T-helper 2 cell treated with Interferon-gamma antibody and Interleukin-4, amounts not matched to agents 5 μg/mL and 100 μg/mL, for 36 hours (primary cell): ENCODE measurements at places on chromosomes 5 and 9.

DNA sequence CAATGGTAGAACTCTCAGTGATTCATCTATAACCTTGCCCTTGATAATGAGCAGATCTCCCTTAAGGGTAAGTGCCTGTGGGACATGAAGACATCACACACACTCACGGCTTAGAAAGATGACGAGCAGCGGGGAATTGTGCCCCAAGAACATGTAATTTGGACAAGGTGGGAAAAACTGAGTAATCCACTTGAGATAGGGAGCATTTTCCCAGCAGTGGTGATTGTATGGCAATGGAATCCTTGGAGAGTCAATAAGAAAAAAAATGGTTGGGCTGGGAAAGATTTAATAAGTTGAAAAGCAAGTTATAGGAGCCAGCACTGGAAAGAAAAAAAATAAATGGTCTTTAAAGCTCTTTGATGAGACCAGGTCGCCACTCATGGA, 193.1 kb downstream of the GLIS3 start:
- H3K4me1 ChIP-seq, result no peaks in the 10 kb centered on the region
- no peak overlapping the region for H3K4me3 ChIP-seq
- DNase-seq, result no peak
- no peak overlapping the region for H3K27ac ChIP-seq
- H3K27me3 ChIP-seq, result no peaks in the 10 kb centered on the region

- H3K4me1 ChIP-seq, result no peaks in the 10 kb centered on the region
- H3K27me3 ChIP-seq, result no peaks in the 10 kb centered on the region
- H3K4me3 ChIP-seq, result no peak overlapping the region
Observed at GRCh38 chr5:23319901-23320300, 187.5 kb upstream of the PRDM9 start.

DNA sequence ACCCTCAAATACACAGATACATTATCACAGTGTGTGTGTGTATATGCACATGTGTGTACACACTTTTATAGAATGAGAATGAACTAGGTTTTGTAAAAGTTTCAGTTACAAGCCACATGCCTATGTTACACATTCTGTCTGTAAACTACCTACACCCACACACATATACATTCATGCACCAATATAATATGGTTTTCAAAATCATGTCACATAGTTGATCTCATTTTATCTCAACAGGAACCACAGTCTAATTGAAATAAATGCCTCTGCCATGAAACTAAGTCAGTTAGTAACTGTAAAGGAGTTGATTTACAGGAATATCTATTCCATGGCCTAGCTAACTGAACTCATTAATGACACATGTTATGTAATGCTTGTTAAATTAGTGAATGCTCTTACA, 646.6 kb downstream of the PDE4D start:
- no peaks in the 10 kb centered on the region for H3K36me3 ChIP-seq
- peaks cover 9% of the 10 kb centered on the region for H3K27me3 ChIP-seq
- H3K27ac ChIP-seq, result no peak overlapping the region
- no peak for DNase-seq
- H3K4me3 ChIP-seq, result no peak overlapping the region
- no peaks in the 10 kb centered on the region for H3K4me1 ChIP-seq

GRCh38 chr5:102314328-102314727, 18.2 kb upstream of the SLCO4C1 start:
- H3K36me3 ChIP-seq, result no peaks in the 10 kb centered on the region
- H3K27me3 ChIP-seq, result peaks cover 8% of the 10 kb centered on the region
- H3K4me3 ChIP-seq, result no peak overlapping the region
- no peaks in the 10 kb centered on the region for H3K4me1 ChIP-seq
- no peak overlapping the region for H3K27ac ChIP-seq

DNA sequence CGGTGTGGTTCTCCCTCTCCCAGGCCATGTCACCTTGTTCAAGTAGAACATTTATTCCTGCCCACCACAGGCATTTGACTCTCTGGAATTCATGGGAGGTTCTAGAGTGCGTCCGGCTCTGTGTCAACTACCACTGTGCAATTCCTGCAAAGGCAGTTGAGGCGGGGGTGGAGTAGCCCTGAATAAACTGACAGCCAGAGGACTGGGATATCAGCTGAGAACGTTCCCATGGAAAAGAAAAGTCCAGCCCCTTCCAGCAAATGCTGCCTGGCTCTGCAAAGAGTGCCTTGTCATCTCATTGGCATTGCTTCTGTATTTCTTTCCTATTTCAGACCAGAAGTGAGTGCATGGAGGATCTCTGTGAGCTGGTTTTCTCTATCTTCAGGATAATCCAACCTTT, 18.9 kb upstream of the MEGF9 start:
- H3K4me1 ChIP-seq, result peaks cover 2% of the 10 kb centered on the region
- H3K27me3 ChIP-seq, result no peaks in the 10 kb centered on the region
- no peak for DNase-seq
- H3K36me3 ChIP-seq, result no peaks in the 10 kb centered on the region
- H3K27ac ChIP-seq, result no peak overlapping the region
- H3K4me3 ChIP-seq, result no peak overlapping the region

GRCh38 chr5:126561908-126562307, 33.1 kb downstream of the ALDH7A1 start:
- no peak for DNase-seq
- H3K27ac ChIP-seq, result no peak overlapping the region
- no peaks in the 10 kb centered on the region for H3K4me1 ChIP-seq
- H3K36me3 ChIP-seq, result no peaks in the 10 kb centered on the region
- no peaks in the 10 kb centered on the region for H3K27me3 ChIP-seq

- no peaks in the 10 kb centered on the region for H3K36me3 ChIP-seq
- no peak for DNase-seq
- H3K4me3 ChIP-seq, result no peak overlapping the region
- no peaks in the 10 kb centered on the region for H3K4me1 ChIP-seq
- no peak overlapping the region for H3K27ac ChIP-seq
Observed at GRCh38 chr5:168712280-168712924, 133.2 kb upstream of the PANK3 start.

GRCh38 chr9:87513161-87513560, 15.5 kb downstream of the DAPK1 start:
- H3K4me1 ChIP-seq, result no peaks in the 10 kb centered on the region
- no peak overlapping the region for H3K4me3 ChIP-seq
- H3K27ac ChIP-seq, result no peak overlapping the region
- no peaks in the 10 kb centered on the region for H3K27me3 ChIP-seq
- DNase-seq, result no peak

DNA sequence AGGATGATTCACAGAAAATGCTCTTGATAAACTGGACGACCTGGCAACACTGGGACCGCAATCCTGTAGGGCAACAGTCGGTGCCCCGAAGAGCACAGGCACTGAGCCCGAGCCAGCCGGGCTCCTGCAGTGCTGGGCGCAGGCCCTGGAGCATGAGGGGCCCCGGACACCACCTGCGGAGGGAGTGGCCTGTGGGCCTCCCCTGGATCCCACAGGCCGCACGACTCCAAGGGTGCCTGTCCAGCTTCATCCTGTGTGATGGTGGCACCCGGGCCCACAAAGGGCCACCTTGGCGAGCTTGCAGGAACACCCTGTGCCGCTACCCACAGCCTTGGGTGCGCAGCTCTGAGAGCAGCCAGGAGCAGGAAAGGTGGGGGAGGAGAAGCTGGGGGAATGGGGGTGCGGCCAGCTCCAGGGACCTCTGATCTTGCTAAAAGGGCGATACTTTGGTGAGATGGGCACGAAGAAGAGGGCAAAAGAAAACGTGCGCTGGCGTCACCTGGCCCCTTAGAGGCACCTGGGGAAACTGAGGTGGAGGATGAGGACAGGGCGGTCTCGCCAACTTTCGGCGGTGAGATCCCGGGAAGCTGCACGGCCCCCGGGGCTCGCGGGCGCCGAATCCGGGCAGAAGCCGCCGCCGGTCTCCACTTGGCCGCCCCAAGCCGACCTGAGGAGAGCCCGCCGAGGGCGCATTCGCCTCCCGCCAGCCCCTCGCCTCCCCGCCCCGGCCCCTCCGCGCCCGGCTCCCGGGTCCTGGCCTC, 722 bp downstream of the TBC1D9B start:
- DNase-seq, result no peak
- H3K27ac ChIP-seq, result peak overlapping the region; percentile 80
- H3K36me3 ChIP-seq, result peaks cover 13% of the 10 kb centered on the region
- no peaks in the 10 kb centered on the region for H3K27me3 ChIP-seq
- peaks cover 10% of the 10 kb centered on the region for H3K4me1 ChIP-seq
- H3K4me3 ChIP-seq, result peak overlapping the region; percentile 85

DNA sequence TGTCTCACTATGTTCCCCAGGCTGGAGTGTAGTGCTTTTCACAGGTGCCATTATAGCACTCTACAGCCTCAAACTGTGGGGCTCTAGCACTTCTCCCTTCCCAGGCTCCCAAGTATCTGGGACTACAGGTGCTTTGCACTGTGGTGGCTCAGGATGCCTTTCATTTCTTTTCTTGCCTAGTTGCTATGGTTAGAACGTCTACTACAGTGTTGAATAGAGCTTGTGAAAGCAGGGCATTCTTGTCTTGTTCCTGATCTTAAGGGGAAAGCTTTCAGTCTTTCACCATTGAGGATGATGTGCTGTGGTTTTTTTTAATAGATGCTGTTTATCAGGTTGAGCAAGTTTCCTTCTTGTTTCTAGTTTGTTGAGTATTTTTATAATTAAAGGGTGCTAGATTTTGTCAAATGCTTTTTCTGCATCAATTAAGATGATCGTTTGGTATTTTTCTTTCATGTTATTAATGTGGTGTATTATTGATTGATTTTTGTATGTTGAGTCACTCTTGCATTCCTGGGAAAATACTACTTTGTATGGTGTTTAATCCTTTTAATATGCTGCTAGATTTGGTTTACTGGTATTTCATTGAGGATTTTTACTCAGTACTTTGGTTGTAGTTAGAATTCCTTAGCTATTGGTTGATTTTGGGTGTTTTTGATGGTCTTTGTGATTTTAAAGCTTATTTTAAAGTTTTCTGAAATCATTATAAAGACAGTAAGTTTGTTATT, 35.6 kb downstream of the GPBP1 start:
- no peak for DNase-seq
- no peaks in the 10 kb centered on the region for H3K27me3 ChIP-seq
- peaks cover 35% of the 10 kb centered on the region for H3K4me1 ChIP-seq
- no peak overlapping the region for H3K27ac ChIP-seq

DNA sequence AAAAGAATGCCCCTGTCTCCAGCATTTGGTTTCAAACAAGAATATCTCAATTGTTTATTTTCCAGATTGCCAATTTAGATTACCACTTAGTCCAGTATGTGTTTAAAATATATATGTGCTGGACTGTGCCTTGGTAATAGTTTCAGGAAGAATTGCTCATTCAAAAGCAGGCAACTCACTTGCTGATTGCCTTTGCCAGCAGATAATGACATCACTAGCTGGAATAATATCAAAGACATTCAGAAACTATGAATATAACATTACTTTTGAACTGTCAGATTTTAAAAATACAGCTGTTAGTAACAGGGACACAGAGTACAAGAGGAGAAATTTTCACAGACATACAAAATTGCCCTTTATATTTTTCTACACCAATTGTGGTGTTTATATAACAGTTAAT, 96.0 kb upstream of the ITGA2 start:
- no peak for DNase-seq
- peaks cover 13% of the 10 kb centered on the region for H3K27me3 ChIP-seq
- H3K4me3 ChIP-seq, result no peak overlapping the region

DNA sequence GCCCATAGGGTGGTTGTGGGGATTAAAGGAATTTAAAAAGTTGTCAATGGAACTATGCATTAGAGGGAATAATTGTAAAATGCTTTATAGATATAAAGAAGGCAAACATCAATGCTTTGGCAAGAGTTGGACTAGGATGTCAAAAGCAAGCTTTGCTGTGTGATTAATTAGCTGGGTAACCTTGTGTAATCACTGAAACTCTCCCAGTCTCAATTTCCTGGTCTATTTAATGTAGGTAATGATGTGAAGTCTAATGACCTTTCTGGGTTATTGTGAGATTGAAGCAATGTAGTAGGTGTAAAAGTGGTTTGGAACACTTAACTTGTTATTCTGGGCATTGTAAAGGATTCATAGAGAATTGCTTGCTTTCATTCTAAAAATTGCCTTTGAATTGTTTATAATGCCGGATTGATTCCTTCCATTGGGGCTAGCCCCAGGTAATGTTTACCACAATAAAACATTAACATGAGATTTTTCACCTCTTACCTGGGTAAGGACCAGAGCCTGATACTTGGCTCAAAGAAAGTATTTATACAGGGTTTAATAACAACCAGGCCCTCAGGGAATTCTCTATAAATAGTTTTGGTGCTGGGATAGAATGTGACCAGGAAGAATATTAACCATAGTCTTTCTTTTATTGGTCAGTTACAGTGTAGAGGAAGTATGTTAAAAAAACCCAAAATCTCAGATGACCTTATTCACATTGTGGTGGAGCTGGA, 30.0 kb upstream of the CLINT1 start:
- no peaks in the 10 kb centered on the region for H3K27me3 ChIP-seq
- H3K4me1 ChIP-seq, result peaks cover 14% of the 10 kb centered on the region
- no peaks in the 10 kb centered on the region for H3K36me3 ChIP-seq
- no peak overlapping the region for H3K4me3 ChIP-seq

DNA sequence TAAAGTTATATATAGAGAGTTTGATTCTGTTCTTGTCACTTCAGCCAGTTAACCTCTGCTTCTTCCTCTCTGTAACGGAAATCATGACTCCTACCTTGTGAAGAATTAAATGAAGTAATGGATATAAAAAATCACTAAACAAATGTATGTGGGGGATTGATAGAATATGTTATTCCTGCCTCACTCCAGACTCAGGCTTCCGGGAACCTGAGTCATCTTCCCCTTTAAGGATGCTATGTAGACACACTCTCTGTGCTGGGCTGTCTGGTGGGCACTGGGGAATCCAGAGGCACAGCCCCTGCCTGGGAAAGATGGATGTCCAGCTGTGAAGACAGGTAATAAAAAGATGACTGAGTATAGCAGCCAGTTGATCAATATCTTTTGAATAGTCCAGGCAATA, 77.4 kb downstream of the ZNF618 start:
- no peak overlapping the region for H3K4me3 ChIP-seq
- H3K4me1 ChIP-seq, result no peaks in the 10 kb centered on the region
- H3K27ac ChIP-seq, result no peak overlapping the region
- no peaks in the 10 kb centered on the region for H3K27me3 ChIP-seq
- no peak for DNase-seq
- H3K36me3 ChIP-seq, result no peaks in the 10 kb centered on the region

GRCh38 chr5:95048628-95049027, 236.3 kb downstream of the MCTP1 start:
- no peak overlapping the region for H3K27ac ChIP-seq
- H3K4me1 ChIP-seq, result no peaks in the 10 kb centered on the region
- DNase-seq, result no peak
- no peaks in the 10 kb centered on the region for H3K27me3 ChIP-seq
- H3K36me3 ChIP-seq, result no peaks in the 10 kb centered on the region
- H3K4me3 ChIP-seq, result no peak overlapping the region

- no peaks in the 10 kb centered on the region for H3K27me3 ChIP-seq
- no peak overlapping the region for H3K27ac ChIP-seq
- no peaks in the 10 kb centered on the region for H3K36me3 ChIP-seq
- no peaks in the 10 kb centered on the region for H3K4me1 ChIP-seq
- H3K4me3 ChIP-seq, result no peak overlapping the region
Observed at GRCh38 chr9:123481209-123481865, 125.3 kb downstream of the CRB2 start.

DNA sequence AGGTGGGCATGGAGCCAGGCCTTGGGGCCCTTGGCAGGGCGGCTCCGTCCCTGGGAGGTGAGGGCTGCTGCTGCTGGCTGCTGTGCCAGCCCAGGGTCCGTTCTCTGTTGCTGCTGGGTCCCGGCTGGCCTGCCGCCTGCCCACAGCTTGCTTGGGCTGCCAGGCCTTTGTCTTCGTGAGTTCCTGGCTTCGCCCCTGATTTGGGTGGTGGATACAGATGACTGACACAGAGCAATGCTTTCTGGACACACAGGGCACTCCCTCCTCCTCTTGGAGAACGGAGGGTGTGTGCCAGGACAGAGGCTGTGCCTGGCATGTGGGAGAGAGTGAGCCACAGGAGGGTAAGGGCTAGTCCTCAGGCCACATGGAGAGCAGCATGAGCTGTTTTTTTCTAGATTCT, 166.1 kb downstream of the MACROH2A1 start:
- no peak overlapping the region for H3K27ac ChIP-seq
- H3K4me1 ChIP-seq, result no peaks in the 10 kb centered on the region
- H3K36me3 ChIP-seq, result no peaks in the 10 kb centered on the region
- no peak for DNase-seq
